Hippocampal formation (tissue), 2 donors: ENCODE measurements at places on chromosomes 16 and 17.

GRCh38 chr16:11370084-11370931, 25.0 kb downstream of the RMI2 start:
- DNase-seq, result no peak

- no peak for DNase-seq
These were observed 1.8 kb downstream of the SRCIN1 start for GRCh38 chr17:38603786-38604478.

- DNase-seq, result peak; percentile 93
These were observed 158.3 kb downstream of the RAB11FIP4 start for GRCh38 chr17:31549525-31550388.

DNA sequence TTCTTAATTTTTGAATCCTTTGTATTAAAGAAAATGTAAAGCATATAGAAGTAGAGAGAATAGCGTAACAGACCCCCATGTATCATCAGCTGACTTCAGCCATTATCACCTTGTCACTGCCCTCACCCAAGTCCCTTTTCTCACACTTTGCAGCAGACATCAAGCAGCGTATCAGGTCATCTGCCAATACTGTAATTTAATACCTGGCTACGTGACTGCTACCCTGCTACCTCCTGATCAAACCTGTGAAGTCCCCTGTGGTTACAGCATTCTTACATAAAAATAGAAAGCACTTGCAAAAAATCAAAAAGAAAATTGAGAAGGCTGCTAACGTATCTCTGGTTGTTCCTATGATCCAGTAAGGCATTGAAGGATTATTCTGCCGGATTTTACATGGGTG, 96.4 kb downstream of the PLCG2 start:
- no peak for DNase-seq
